ENCODE measurements at places on chromosomes 7 and 10.
A peak's percentile ranks its signal among the peaks of the same experiment; 100 is the strongest.

DNA sequence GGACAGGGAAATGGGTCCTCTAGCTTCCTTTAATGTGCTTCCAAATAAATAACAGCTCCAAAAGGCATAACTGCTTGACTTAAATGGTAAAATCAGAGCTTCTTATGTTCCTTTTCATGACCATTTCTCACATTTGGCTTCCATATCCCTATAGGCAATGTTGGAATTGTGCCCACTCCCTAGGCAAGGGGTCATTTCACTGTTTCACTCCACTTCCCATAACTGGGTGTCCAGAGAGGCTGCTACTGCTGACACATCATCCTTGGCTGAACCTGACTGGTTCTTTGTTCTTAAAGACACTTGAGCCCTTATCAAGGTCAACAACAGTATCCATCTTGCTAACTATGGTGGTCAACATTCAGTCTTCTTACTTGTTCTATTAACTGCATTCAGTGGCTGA lies 37.1 kb downstream of the PRTFDC1 start:
- no peak for DNase-seq

- DNase-seq, result no peak
Measured at GRCh38 chr7:69374044-69374425, 224.2 kb upstream of the AUTS2 start.

DNA sequence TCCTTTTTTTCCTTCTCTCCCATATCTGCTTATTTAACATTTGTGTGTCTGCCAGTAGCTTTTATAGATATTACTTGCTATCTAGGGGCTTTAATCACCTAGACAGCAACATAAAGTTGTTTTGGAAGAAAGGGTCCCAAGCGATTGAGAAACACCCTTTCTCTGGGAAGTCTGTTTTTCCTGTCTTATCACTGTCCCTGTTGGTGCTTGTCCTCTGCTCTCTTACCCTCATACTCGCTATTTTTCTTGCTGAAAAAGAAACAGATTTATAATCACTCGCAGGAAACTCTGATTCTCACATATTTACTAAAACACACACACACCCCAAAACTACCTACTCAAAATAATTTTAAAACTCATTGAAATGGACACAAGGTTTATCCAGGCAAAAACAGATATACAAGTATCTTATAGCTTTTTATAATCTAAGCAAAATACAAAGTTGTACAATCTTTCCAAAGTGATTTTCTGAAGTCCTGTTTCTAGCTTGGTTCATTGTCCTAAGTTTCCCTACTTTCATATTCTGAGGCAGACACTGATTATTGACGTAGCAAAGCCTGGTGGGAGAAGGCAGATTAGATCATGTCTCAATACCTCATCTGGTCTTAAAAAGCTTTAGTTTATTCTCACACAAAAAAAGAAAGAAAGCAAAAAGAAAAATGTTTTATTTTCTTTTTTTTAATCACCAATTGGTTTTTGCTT lies 157.3 kb downstream of the CACNA2D1 start:
- no peak for DNase-seq

- no peak for DNase-seq
Measured at GRCh38 chr7:266851-267840, 22.8 kb upstream of the FOXL3 start.

GRCh38 chr7:37089972-37090371 lies 358.7 kb downstream of the ELMO1 start:
- no peak for DNase-seq

- DNase-seq, result no peak
Measured at GRCh38 chr7:2523461-2523936, 3.9 kb downstream of the LFNG start.

GRCh38 chr7:42574685-42575084 lies 337.2 kb downstream of the C7orf25 start:
- no peak for DNase-seq

- peak; percentile 48 for DNase-seq
Measured at GRCh38 chr7:92652536-92652935, 62.3 kb upstream of the FAM133B start.

DNA sequence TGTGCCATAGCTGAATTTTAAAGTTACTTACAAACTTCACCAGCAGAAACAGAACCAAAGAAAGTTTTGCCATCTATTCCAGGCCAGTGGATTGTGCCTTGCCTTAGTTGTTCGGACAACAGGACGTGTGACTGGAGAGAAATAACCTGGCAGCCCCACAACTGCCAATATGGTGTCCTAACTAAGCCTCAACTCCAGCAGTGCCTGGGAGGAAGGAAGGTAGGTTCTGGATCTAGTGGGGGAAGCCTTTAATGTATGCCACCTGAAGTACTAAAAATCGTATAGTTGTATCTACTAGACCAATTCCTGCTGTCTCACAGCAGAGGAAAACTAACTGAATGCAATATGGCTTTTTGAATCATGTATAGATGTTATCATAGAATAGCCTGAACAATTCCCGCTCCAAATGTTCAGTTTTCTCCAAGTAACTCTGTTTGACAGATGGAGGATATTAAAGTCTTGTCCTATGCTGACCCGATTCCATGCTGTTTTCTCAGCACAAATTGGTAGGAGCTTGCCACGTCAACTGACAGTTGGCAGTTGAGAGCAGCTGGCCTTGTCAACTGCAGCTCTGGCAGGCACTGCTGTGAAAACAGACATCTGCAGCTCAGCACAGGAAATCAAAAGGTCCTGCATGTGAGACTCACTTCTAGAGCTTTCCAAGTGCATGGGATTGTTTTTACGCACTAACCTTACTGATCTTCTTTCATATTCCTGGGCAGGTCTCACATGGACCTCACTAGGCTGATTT lies 84.5 kb upstream of the WNT16 start:
- DNase-seq, result no peak

- DNase-seq, result no peak
Measured at GRCh38 chr7:26619348-26619984, 244.9 kb downstream of the SKAP2 start.

- no peak for DNase-seq
Measured at GRCh38 chr10:80502621-80503583, 34.8 kb upstream of the SH2D4B start.

- no peak for DNase-seq
Measured at GRCh38 chr7:126750207-126750911, 502.4 kb downstream of the GRM8 start.

DNA sequence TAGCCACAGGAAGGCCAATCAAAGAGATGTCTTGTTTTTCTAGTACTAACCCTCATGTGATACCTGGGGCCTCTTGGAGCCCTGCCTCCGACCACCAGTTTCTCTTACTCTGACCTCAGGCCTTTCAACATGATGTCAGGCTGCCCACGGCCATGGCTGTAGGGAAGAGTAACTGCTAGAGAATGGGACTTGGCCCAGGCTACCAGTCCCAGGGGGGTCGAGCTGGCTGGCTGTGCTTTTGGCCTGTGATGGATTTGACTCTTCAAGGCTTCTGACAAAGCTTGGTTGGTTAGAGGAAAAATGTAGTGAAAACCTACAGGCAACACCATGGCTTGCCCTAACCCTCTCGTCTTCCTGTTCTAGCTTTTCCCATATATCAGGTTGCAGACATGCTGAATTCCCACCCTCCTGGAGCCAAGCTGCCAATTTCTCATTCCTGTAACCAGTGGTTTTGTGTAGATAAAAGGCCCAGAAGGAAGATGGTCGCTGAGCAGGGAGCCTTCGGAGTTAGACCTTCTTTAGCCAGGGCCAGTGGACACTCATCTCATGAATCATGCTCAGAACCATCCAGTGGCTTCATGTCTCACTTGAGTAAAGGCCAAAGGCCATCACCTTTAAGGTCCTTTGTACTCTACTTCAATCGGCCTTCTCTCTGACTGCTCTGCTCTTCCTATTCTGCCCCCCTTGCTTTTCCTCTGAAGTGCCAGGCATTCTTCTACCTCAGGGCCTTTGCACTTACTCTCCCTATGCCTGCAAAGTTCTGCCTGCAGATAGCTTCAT lies 19.7 kb downstream of the SUFU start:
- no peak for DNase-seq

GRCh38 chr10:121340271-121340831 lies 257.9 kb downstream of the FGFR2 start:
- DNase-seq, result no peak

GRCh38 chr7:2807845-2808772 lies 36.0 kb downstream of the GNA12 start:
- no peak for DNase-seq

DNA sequence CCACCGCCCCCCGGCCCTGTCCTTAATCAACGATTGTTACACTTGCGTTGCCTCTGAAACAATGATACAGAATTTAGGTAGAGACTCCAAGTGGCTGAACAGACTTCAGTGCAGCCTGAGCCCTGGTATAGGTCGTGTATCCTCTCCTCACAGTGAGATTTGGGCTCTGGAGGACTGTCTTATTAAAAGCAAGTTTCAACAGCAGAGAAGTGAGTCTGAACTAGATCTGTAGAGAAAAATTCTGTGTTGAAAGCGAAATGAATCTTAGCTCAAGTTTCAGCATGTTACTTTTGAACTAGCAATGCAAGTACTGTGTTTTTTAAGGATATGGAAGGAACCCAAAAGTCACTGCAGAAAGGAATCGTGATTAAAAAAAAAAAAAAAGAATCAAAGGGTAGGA lies 103.1 kb downstream of the HOXA1 start:
- no peak for DNase-seq

DNA sequence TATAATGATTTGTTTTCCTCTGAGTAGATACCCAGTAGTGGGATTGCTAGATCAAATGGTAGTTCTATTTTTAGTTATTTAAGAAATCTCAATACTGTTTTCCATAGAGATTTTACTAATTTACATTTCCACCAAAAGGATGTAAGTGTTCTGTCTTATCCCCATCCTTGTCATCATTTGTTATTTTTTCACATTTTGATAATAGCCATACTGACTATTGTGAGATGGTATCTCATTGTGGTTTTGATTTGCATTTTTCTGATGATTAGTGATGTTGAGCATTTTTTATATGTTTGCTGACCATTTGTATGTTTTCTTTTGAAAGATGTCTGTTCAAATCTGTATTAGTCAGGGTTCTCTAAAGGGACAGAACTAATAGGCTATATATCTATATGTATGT lies 160.0 kb upstream of the TMEM229A start:
- no peak for DNase-seq

DNA sequence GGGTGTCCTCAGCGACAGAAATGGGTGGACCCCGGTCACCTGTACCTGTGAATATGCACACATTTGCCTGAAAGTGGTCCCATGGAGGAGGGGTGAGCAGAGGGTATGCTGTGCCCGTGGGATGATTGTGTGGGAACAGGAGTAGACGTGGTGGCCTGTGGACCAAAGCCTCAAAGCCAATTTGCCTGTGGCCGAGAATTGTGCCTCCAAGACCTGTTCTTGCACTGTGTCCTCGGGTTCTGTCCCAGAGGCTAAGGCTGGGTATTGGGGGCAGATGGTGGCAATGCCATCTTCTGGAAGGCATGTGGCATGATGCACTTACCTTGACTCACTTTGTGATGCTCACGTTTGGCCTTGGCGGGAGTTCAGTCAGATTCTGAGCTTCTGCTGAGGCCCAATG lies 351.0 kb downstream of the TCERG1L start:
- DNase-seq, result no peak

DNA sequence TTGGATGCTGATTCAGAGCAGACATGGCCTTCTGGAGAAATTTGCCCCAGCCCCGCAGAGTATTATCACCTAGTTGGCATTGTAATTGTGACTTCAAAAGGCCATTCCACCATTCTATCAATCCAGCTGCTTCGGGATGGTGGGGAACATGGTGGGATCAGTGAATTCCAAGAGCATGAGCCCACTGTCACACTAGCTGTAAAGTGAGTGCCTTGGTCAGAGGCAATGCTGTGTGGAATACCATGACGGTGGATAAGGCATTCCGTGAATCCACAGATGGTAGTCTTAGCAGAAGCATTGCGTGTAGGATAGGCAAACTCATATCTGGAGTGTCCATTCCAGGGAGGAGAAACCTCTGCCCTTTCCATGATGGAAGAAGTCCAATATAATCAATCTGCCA lies 13.3 kb upstream of the TMEM248 start:
- no peak for DNase-seq

GRCh38 chr7:150363370-150363769 lies 5.3 kb upstream of the REPIN1 start:
- no peak for DNase-seq

DNA sequence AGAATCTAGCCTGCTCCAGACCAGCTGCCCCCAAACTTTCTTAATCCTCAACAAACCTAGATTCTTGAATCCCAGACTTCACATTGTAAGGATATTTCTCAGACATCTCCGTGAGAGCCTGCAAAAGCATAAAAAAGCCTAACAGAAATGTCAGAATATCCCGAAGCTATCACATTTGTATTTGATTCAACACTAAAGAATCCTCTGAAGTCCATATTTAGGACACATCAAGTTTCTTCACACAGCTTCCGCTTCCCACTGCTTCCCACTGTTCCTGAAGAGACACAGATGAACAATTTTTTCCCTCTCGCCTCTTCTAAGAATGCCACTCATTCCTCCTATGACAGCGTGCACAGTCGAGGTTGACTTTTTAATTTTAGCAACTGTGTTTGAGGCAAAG lies 396.2 kb upstream of the IGFBP3 start:
- no peak for DNase-seq

DNA sequence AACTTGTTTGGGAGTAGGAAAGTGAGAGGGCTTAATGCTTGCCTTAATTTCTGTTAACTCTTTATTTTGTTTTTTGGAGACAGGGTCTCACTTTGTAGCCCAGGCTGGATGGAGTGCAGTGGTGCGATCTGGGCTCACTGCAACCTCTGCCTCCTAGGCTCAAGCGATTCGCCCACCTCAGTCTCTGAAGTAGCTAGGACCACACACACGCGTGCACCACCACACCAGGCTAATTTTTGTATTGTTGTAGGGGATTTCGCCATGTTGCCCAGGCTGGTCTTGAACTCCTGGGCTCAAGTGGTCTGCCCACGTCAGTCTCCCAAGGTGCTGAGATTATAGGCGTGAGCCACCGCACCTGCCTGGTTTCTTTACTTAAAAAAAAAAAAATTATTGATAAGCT lies 1.9 kb downstream of the PPP2R2D start:
- DNase-seq, result no peak

GRCh38 chr10:19488592-19489280 lies 327.5 kb upstream of the PLXDC2 start:
- no peak for DNase-seq

- DNase-seq, result no peak
Measured at GRCh38 chr7:118026791-118027190, 153.6 kb upstream of the CTTNBP2 start.

GRCh38 chr10:69568472-69569395 lies 4.5 kb downstream of the NEUROG3 start:
- DNase-seq, result no peak

DNA sequence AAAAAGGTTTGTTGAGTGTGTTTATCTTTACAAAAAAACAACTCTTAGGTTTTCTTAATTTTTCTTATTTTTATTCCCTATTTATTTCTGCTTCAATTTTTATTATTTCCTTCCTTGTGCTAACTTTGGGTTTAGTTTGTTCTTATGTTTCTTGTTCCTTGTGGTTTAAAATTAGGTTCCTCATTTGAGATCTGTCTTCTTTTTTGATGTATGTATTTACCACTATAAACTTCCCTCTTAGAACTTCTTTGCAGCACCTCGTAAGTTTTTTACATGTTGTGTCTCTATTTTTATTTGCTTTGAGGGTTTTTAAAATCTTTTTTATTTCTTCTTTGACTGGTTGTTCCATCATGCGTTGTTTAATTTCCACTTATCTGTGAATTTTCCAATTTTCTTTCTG lies 1217.1 kb upstream of the CELF2 start:
- DNase-seq, result no peak

GRCh38 chr10:11110539-11110938 lies 92.9 kb downstream of the CELF2 start:
- DNase-seq, result no peak

- no peak for DNase-seq
Measured at GRCh38 chr10:86086418-86086817, 280.2 kb downstream of the GRID1 start.

All from activated CD4-positive, alpha-beta T cell treated with anti-CD3 and anti-CD28 coated beads, Interleukin-2, Interleukin-6, amounts not matched to agents 100 ng/mL and 50 ng/mL, durations not matched to agents 16 hours and 8 hours (primary cell).